ENCODE measurements at places on chromosomes 6 and 20.

DNA sequence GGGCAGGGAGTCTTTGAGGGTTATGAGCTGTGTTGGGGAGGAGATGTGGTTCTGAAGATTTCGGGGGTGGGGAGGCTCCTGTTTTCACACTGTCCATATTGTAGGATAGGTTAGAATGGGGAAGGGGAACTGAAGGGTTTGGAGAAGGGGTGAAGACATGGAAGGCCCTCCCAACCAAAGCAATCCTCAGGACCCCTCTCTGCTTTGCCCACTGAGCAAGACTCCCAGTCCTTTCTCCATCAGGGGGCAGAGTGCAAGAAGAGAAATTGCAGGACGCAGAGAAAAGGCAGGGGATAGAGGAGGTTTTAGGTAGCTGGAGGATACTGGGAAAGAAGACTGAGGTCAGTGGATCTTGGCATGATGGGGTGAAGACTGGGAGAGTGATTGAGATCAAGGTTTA lies 3.9 kb downstream of the SYNGAP1 start:
- no peak for DNase-seq

DNA sequence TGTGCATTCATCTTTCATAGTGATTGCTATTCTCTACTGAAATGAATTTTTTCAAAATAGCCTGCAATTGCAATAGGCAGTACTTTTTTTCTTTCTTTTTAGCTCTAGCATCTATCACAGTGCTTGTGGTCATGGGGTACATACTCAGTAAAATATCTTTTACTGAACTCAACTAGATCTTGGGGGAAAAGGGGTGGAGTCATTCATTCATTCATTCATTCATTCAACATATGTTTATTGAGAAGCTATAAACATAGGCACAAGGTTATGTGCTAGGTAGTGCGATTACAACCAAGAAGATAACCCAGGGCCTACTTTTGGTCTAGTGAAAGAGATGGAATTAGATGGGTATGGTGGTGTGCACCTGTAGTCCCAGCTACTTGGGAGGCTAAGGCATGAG lies 1.4 kb upstream of the CDKAL1 start:
- no peak for DNase-seq

- DNase-seq: peak; percentile 26
These were observed 84.9 kb upstream of the TMEM181 start for GRCh38 chr6:158474961-158475343.

DNA sequence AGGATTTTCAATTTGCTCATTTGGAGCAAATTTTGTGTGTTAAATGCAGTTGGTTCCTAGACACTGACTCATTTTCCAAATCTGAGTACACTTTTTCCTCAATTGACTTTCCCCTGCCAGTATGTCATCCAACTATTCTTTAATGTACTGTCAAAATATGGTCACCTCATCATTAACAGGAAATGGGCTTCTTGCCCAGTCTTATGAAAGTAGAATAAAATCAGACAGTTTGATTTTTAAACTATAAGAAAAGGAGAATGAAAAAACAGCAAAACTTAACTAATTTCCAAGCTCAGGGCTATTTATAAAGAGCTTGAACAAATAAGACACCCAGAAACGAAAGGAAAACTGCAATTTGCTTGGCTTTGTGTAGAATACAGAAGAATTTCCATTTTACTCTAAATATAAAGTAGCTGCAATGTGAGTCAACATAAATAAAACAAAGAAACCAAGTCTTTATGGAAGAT lies 43.7 kb upstream of the RAB23 start:
- no peak for DNase-seq

GRCh38 chr6:105227295-105227767 lies 47.5 kb upstream of the POPDC3 start:
- DNase-seq: no peak

- peak; percentile 43 for DNase-seq
These were observed 1.6 kb upstream of the HEY2 start for GRCh38 chr6:125747589-125748405.

DNA sequence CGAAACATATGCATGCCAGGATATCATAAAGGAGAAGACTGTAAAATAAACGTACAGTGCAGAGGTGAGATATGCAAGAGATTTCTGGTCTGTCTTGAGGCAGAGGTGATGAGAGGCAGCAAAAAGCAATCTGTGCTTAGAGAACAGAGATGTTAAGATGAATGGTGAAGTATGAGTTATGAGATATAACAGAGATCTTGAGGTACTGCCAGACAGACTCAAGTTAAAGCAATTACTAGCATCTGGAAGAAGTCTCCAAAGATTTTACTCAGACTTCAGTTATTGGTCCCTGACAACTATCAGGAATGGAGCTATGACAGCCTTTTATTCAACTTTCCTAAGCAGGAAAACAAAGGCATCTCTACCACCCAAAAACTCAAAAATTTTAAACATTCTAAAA lies 122.8 kb upstream of the DST start:
- DNase-seq: no peak

DNA sequence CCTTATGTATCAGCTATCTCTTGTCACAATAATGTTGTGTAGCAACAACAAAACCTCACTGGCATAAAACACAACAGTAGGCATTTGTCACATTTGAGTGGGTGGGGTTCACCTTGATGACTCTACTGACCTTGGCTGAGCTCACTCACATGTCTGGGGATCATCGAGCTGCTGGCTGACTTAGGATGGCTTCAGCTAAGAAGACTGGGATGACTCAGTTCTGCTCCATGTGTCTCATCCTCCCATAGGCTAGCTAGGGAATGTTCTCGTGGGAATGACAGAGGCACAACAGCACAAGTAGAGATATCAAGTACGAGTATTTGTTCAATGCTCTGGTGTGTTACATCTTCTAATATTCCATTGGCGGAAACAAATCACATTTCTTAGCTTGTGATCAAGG lies 167.9 kb downstream of the PLCB1 start:
- DNase-seq: no peak

GRCh38 chr6:72464246-72464645 lies 157.6 kb upstream of the KCNQ5 start:
- DNase-seq: no peak

GRCh38 chr20:45301824-45302271 lies 4.8 kb upstream of the RBPJL start:
- DNase-seq: no peak

GRCh38 chr6:71537717-71538116 lies 249.1 kb downstream of the OGFRL1 start:
- no peak for DNase-seq

DNA sequence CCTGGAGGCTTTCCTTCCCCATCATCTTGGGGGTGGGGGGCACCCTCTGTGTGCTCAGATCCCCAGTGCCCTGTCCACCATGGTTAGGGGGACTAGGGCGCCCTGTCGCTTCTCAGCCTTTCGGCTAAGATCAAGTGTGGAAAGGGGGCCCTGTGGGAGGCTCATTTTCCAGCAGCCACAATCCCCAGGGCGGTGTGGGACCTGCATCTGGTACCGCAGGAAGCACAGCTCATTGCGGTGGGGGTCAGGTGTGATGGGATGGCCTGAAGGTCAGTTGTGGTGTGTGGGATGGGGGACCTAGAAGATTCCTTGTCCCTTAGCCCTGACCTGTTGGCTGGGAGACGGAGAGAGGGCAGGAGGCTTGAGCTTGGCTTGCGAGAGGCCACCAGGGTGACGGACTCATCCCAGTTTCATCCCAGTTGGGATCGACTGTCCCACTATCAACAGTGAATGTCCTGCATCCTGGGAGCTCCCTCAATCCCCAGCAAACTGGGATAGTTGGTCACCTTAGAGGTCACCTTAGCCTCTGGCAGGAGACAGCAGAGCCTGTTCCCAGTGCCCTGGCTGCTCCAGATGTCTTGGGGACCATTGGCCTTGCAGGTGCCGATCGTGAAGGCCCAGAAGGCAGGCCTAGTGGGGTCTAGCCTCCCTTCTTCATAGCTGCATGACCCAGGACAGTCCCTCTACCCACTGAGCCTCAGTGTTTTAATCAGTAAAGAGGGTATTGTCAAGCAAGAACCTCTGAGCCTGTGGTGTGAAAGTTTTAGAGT lies 64.5 kb upstream of the PMEPA1 start:
- DNase-seq: no peak

DNA sequence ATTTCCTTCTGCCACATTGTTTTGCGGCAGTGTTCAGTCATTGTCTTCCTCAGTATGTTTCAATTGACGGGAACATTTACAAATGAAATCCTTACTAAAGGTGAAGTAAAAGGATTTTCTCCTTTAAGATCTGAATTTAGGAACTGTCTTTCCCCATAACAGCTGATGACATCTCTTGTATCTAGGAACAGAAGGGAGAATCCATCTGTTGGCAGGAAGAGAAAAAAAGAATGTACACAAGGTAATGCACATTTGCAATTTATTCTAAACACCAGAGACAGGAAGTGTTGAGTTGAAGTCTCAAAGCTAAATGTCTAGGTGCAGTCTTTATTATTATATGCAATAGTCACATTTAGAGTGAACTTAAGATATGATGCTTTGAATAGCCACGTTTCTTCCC lies 334.5 kb downstream of the HDGFL1 start:
- no peak for DNase-seq

- no peak for DNase-seq
These were observed 59.8 kb downstream of the IGF2R start for GRCh38 chr6:160028487-160029275.

GRCh38 chr20:58710481-58711265 lies 18.1 kb downstream of the NPEPL1 start:
- DNase-seq: no peak

- no peak for DNase-seq
These were observed 889 bp upstream of the FLOT1 start for GRCh38 chr6:30743099-30744053.

GRCh38 chr6:137095093-137095492 lies 50.3 kb upstream of the IL20RA start:
- no peak for DNase-seq

DNA sequence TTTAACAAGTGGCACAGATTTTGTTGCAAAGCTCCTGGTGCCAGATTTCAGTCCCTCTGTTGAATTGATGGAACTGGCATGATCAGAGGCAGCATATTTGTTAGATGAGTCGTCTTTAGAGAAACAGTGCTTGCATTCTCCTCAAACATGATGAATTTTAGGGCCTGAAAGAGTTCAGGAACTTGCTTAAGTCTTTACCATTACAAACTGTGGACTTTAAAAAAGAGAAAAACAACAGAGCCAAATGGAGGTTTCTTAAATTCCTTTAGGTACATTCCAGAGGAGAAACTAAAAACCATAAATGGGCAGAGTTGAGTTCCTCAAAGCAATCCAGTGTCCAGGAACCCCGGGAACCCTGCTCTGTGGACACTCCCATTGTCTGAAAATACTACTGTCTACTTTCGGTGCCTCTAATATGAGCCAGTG lies 2.5 kb downstream of the GTF2H5 start:
- no peak for DNase-seq

DNA sequence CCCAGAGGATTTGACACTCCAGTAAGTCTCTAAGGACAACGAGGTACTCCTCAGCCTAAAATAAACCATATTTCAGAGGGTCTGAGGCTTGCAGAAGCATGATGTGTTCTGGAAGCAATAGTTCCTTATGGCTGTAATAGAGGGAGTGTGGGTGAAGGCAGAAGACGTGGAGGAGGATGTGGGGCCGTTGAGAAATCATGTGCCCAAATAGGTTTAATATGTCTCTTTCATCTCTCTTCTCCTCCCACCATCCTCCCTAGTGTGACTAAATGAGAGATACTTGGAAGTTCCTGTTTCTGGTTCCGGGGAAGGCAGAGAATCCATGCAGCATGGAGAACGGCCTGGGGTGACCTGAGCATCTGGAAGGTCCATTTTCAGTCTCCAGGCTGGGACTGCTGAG lies 174.0 kb upstream of the RSPO3 start:
- DNase-seq: no peak

- DNase-seq: no peak
These were observed 45.7 kb upstream of the TRAF3IP2 start for GRCh38 chr6:111651185-111652034.

GRCh38 chr20:16671753-16672152 lies 58.1 kb upstream of the SNRPB2 start:
- no peak for DNase-seq

- no peak for DNase-seq
These were observed 39.9 kb downstream of the JARID2 start for GRCh38 chr6:15285682-15286294.

DNA sequence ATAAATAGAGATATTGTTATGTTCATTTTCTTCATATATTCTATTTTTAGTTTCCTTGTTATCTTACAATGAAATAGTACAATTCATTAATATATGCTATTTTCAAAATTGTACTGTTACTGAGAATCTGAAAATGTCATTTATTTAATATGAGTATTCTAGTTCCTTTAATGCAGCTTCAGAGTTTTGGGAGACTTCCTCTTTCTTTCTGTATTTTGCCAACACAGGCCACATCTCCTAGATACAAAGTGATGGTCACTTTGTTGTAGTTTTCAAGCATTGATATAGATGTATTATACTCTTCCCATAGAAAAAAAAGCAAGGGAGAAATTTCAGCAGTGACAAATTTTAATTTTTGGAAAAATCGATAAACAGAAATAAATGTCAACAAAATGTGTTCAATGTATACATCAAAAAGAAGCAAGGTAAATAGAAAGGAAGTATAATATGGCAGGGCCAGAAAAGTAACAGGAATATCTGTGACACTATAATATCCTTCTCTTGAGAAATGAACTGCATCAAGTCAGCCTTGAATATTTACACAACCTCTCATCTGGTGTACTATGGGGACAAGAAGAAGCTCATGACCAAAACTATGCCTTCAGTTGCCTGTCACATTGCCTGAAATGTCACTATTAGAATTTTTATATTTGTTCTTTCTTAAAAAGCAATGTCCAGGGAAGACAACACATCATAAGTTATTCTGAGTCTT lies 396.0 kb downstream of the TBC1D32 start:
- DNase-seq: no peak

DNA sequence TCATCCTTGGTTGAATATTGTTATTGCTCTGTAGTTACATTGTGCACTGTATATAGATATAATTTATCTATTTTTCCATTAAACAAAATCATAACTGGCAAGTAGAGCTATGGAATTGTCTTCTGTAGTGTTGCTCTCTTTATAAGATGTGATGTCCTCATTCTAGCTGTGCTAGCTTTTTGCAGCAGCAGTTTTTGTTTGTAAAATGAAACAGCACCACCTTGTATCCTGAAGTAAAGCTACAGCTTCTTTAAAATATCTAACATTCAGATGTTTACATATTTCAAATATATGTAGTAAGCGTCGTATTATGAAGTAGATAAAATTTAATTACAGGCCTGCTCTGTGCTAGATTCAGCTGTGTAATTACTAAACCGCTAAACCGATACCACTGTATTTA lies 328.8 kb upstream of the MANEA start:
- DNase-seq: no peak

GRCh38 chr6:82178077-82178758 lies 69.3 kb downstream of the IBTK start:
- DNase-seq: no peak

- DNase-seq: no peak
These were observed 86.7 kb upstream of the EMILIN3 start for GRCh38 chr20:41453010-41453950.

- no peak for DNase-seq
These were observed 77.7 kb upstream of the SLC22A23 start for GRCh38 chr6:3534599-3534998.

DNA sequence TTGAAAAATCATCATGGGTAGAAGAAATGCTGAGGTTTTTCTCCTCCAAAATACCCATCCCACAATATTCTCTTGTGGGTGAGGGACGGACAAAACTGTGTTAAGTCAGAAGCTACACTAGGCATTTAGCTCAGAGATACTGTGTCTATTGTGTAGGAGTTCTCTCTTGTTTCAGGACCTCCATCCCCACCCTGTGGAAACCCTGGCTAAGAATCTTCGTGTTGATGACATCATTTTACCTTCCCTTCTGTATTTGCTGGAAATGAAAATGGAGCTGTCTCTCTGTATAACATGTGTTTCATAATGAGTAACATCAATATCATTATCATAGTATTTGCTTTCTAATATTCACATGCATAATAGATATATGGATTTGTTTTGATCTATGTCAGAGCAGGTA lies 1193.0 kb upstream of the CITED2 start:
- DNase-seq: no peak

GRCh38 chr6:32799740-32800139 lies 17.1 kb downstream of the HLA-DOB start:
- DNase-seq: no peak

All from WERI-Rb-1 (cell line).